ENCODE measurements at places on chromosomes 16 and 17. TPM values are rescaled to one million over a fixed set of nuclear protein-coding genes. Genes with fewer than 3 reads are reported as not detected.

The RASL10B gene
- 3.6 TPM for total RNA-seq

The RAPGEFL1 gene
- total RNA-seq = 0.28 TPM

The TAC4 gene
- total RNA-seq = not detected

The PLXDC1 gene
- under 0.01 TPM for total RNA-seq

The ADGRG3 gene
- not detected for total RNA-seq

The SDK2 gene
- under 0.01 TPM for total RNA-seq

The LDAF1 gene
- total RNA-seq = 62.2 TPM

The EVPLL gene
- not detected for total RNA-seq

The OTOA gene
- not detected for total RNA-seq

The NPIPA8 gene
- total RNA-seq = 1.1 TPM

The SLC16A6 gene
- 0.54 TPM for total RNA-seq

The YPEL2 gene
- 3.4 TPM for total RNA-seq

- no peak for DNase-seq
- H3K36me3 ChIP-seq = no peaks in the 10 kb centered on the region
- no peak overlapping the region for H3K4me3 ChIP-seq
- no peaks in the 10 kb centered on the region for H3K27me3 ChIP-seq
- no peak overlapping the region for H3K27ac ChIP-seq
- H3K4me1 ChIP-seq = no peaks in the 10 kb centered on the region
Measured at GRCh38 chr17:61116577-61116976, 283.1 kb upstream of the TBX2 start.

DNA sequence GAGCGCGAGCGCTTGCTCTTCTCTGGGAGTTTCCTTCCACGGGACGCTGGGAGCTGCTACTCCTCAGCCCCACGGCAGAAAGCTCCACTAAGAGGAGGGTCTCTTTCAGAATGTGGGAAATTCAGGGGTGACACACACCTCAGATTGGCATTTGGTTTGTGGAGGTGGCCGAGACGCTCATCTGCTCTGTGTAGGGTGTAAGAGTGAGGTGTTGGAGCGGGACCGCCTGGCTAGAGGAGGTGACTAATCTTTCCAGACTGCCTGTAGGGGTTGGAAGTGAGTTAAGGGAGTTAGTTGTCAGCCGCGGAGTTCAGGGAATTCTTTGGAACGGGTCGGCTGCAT lies 735 bp downstream of the PSMD11 start:
- H3K36me3 ChIP-seq = peaks cover 9% of the 10 kb centered on the region
- peaks cover 6% of the 10 kb centered on the region for H3K27me3 ChIP-seq
- H3K4me3 ChIP-seq = peak overlapping the region; percentile 99

DNA sequence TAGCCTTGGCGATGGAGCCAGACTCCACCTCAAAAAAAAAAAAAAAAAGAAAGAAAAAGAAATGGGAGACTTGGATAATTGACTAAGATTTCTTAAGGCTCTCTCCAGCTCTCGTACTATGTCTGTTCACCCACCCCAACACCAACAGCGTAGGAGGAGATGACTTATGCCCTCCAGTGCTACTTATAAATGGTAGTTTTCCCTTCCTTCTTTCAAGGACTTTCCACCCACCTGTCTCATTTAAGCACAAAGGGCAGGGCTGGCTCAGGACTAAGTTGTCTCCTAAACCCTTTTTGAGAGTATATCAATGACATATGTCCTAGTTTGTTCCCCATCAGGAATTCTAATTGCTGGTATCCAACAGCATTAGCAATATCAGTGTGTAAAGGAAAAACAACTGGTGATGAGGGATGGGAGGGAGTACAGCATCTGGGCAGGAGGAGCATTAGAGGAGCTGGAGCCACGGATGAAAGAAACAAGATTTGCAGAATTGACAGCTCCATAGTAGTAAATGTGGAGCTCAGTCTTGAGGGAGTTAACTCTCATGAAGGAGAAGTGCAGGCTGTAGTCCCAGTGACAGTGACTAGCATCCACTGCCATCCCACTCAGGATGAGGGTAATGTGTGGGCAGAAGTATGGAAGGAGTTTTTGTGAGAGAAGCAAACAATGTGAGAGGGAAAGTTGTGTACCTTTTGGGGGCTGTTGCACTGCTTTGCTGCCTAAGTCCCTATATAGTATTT lies 17.2 kb downstream of the UBE2Z start:
- no peaks in the 10 kb centered on the region for H3K4me1 ChIP-seq
- no peak overlapping the region for H3K4me3 ChIP-seq
- no peak overlapping the region for H3K27ac ChIP-seq
- no peak for DNase-seq
- H3K36me3 ChIP-seq = peaks cover 83% of the 10 kb centered on the region

- H3K27ac ChIP-seq = no peak overlapping the region
- no peaks in the 10 kb centered on the region for H3K4me1 ChIP-seq
- H3K27me3 ChIP-seq = peaks cover 18% of the 10 kb centered on the region
- no peak overlapping the region for H3K4me3 ChIP-seq
- H3K36me3 ChIP-seq = no peaks in the 10 kb centered on the region
- DNase-seq = no peak
Measured at GRCh38 chr16:31414706-31415105, 13.5 kb downstream of the COX6A2 start.

DNA sequence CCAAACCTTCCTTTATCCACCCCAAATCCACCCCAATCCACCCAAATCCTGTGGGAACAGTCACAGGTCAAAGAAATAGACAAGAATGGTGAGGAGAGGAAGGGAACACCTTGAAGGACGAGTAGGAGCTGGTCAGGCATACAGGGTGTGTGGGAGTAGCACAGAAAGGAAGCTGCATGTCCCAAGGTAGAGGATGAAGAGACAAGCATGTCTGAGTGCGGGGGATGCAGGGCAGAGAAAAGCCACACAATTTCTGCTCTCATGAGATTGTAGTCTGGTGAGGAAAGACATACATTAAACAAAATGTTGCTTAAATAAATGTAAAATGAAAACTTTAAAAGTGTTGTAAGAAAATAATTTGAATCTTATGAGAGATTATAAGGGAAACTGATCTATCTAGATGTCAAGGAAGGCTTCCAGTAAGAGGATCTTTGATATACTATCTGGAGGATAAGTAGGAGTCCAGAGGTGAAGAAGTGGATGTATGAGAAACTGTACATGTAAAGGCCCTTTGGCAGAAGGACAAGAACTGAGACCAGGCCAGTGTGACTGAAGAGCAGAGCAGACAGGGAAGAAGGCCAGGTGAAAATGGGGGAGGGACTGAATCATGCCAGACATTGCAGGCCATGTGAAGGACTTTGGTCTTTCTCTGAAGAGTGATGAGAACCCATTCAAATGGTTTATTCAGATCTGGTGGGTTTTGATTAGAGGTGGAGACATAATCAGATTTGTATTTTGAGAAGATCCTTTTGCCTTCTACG lies 18.6 kb downstream of the TMEM98 start:
- H3K4me3 ChIP-seq = no peak overlapping the region
- H3K36me3 ChIP-seq = peaks cover 9% of the 10 kb centered on the region
- no peak overlapping the region for H3K27ac ChIP-seq
- peaks cover 14% of the 10 kb centered on the region for H3K4me1 ChIP-seq
- DNase-seq = no peak
- peaks cover 2% of the 10 kb centered on the region for H3K27me3 ChIP-seq

GRCh38 chr17:32268734-32269288 lies 3.2 kb downstream of the RHBDL3 start:
- peaks cover 66% of the 10 kb centered on the region for H3K27me3 ChIP-seq
- H3K36me3 ChIP-seq = no peaks in the 10 kb centered on the region
- no peak for DNase-seq
- no peak overlapping the region for H3K27ac ChIP-seq
- H3K4me1 ChIP-seq = no peaks in the 10 kb centered on the region

- H3K27me3 ChIP-seq = no peaks in the 10 kb centered on the region
- no peak overlapping the region for H3K4me3 ChIP-seq
- peaks cover 62% of the 10 kb centered on the region for H3K36me3 ChIP-seq
- peak; percentile 99 for DNase-seq
Measured at GRCh38 chr17:45092911-45093430, 31.9 kb downstream of the NMT1 start.

GRCh38 chr17:4645642-4646041 lies 4.2 kb upstream of the ALOX15 start:
- DNase-seq = no peak
- no peak overlapping the region for H3K4me3 ChIP-seq
- H3K27ac ChIP-seq = no peak overlapping the region
- no peaks in the 10 kb centered on the region for H3K4me1 ChIP-seq
- H3K36me3 ChIP-seq = no peaks in the 10 kb centered on the region

DNA sequence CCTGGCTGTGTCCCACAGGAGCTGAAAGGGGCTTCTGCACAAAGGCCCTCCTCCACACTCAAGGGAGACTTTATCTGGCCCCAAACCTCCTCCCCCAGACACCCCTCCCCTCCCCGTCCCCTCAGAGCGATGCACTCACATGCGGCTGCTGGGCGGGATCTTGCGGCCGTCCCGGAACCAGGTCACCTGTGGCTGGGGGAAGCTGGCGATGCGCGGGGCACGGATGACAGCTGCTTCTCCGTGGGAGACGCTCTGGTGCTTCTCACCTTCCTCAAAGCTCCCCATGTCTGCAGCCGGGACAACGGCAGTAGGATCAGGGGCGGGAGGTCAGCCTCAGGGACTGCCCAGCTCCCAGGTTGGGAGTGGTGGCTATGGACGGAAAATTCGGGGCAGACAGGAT lies 144.0 kb upstream of the CDC42EP4 start:
- H3K4me1 ChIP-seq = no peaks in the 10 kb centered on the region
- no peak overlapping the region for H3K4me3 ChIP-seq
- DNase-seq = no peak
- no peak overlapping the region for H3K27ac ChIP-seq
- no peaks in the 10 kb centered on the region for H3K36me3 ChIP-seq

DNA sequence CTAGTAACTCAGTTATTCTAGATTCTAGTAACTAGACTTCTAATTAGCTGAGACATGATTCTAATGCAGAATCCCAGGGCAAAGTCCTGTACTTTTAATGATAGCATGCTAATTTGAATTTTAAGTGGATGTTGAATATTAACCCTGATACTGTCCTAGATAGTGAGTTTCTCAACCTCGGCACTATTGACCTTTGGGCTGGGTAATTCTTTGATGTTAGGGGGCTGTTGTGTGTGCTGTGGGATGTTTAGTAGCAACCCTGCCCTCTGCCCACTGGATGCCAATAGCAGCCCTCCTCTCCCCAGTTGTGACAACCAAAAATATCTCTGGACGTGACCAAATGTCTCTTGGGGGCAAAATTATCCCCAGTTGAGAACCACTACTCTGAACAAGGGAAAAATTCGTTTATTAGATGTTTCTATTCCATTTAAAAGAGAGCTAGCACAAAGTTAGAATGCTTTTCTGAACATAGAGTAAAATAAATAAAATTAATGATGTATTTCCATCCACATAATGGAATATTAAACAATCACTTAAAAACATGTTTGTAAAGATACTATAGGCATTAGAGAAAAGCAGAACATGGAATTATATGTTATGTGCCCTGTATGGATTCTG lies 30.2 kb downstream of the SALL1 start:
- H3K27me3 ChIP-seq = peaks cover 36% of the 10 kb centered on the region
- no peak for DNase-seq
- no peak overlapping the region for H3K4me3 ChIP-seq
- no peaks in the 10 kb centered on the region for H3K4me1 ChIP-seq

DNA sequence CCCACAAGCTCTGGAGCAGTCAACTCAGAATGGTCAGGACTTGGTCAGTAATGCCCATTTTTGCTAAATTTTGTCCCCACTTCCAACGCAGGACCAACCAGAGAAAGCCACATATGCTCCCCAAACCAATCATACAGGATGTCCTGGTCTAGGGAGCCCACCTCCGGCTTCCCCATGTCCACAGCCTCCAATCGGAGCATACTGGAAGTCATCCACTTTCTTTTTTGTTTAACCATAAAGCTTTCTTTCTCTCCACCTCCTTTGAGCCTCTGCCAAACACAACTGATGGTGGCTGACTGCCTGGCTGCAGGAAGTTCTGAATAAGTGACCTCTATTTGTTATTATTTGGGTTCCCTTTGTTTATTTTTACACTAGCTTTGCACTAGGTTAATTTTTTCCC lies 549.1 kb downstream of the WWOX start:
- H3K36me3 ChIP-seq = no peaks in the 10 kb centered on the region
- H3K27ac ChIP-seq = no peak overlapping the region
- no peaks in the 10 kb centered on the region for H3K27me3 ChIP-seq
- H3K4me1 ChIP-seq = no peaks in the 10 kb centered on the region
- no peak overlapping the region for H3K4me3 ChIP-seq

- no peak overlapping the region for H3K4me3 ChIP-seq
- peak overlapping the region; percentile 76 for H3K27ac ChIP-seq
- no peak for DNase-seq
Measured at GRCh38 chr17:27354491-27355081, 60.7 kb downstream of the WSB1 start.

- peak; percentile 40 for DNase-seq
- H3K4me1 ChIP-seq = peaks cover 11% of the 10 kb centered on the region
- H3K27ac ChIP-seq = no peak overlapping the region
- H3K27me3 ChIP-seq = no peaks in the 10 kb centered on the region
- 0 out of 2 replicates have a peak, but pooled peaks cover 2% of the 10 kb centered on the region for H3K36me3 ChIP-seq
- no peak overlapping the region for H3K4me3 ChIP-seq
Measured at GRCh38 chr17:72400863-72401262, 280.0 kb downstream of the SOX9 start.

GRCh38 chr17:13702266-13702665 lies 100.5 kb upstream of the HS3ST3A1 start:
- DNase-seq = peak; percentile 52
- H3K4me3 ChIP-seq = no peak overlapping the region
- H3K36me3 ChIP-seq = no peaks in the 10 kb centered on the region
- no peak overlapping the region for H3K27ac ChIP-seq

DNA sequence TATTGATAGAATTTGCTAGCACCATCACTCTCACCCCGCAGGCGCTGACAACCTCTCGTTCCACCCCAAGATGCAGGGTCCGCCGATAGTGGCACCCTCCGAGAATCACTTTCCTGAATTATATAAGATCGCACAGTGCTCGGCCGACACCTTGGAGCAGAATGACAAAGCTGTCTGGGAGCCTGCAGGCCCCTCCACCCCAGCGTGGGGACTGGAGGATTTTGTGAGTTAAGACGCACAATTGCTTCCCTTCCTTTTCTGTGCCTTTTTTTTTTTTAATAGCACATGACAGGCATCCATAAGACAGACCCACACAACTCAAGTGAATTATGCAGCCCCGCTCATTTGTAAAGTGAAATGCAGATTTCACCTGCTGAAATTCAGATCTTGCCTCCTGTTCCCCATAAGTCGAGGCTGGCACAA lies 155.3 kb downstream of the C16orf78 start:
- H3K27ac ChIP-seq = no peak overlapping the region
- peaks cover 3% of the 10 kb centered on the region for H3K27me3 ChIP-seq
- H3K4me3 ChIP-seq = no peak overlapping the region
- H3K36me3 ChIP-seq = no peaks in the 10 kb centered on the region

- peaks cover 1% of the 10 kb centered on the region for H3K4me1 ChIP-seq
- H3K27ac ChIP-seq = no peak overlapping the region
- no peak overlapping the region for H3K4me3 ChIP-seq
- DNase-seq = no peak
Measured at GRCh38 chr17:66331038-66331816, 28.8 kb downstream of the PRKCA start.

GRCh38 chr16:12646490-12647274 lies 157.0 kb downstream of the CPPED1 start:
- H3K4me1 ChIP-seq = no peaks in the 10 kb centered on the region
- no peaks in the 10 kb centered on the region for H3K27me3 ChIP-seq
- H3K4me3 ChIP-seq = no peak overlapping the region
- no peak overlapping the region for H3K27ac ChIP-seq
- no peaks in the 10 kb centered on the region for H3K36me3 ChIP-seq
